Activated CD4-positive, alpha-beta T cell treated with anti-CD3 and anti-CD28 coated beads, Interleukin-2, amount 10 ng/mL, durations not matched to agents 24 days and 14 days (primary cell): ENCODE measurements at places on chromosomes 6 and 20. TPM values are rescaled to one million over a fixed set of nuclear protein-coding genes. Genes with fewer than 3 reads are reported as not detected.

LINC00237 gene
- not detected in 2 replicates for total RNA-seq

PLA2G7 gene
- total RNA-seq = not detected in 2 replicates

TAGAP gene
- 183 and 187 TPM in 2 replicates for total RNA-seq

ATP6V1G2 gene
- 0.89 and 0.92 TPM in 2 replicates for total RNA-seq

FILIP1 gene
- total RNA-seq = not detected in 2 replicates

SIRPB2 gene
- total RNA-seq = not detected in 2 replicates

CLPSL1 gene
- total RNA-seq = not detected in 2 replicates

TDRD6 gene
- not detected in 2 replicates for total RNA-seq

MCCD1 gene
- not detected in 2 replicates for total RNA-seq

BPIFB2 gene
- not detected in 2 replicates for total RNA-seq

DNA sequence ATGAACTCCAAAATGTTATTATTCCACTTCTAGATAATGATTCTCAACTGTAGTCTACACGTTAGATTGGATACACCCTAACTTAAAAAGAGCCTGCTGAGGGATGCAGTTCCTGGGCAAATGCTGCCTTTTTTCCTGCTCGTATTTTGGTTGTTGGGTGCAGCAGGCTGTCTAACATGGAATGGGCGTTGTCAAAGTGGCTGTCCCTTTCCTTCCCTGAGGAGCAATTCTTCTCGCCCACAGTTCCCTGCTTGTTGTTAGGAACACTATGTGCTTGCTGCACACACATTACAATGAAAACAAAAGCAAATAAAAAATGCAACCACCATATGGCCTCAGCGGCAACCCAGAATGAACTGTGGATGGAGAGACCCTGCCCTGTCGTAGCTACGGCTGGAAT is 1.7 kb upstream of the ADGRF5 start:
- no peak for DNase-seq

- no peak for DNase-seq
Observed at GRCh38 chr20:62331347-62331746, 28.6 kb downstream of the ADRM1 start.

- no peak for DNase-seq
Observed at GRCh38 chr6:119446609-119447008, 97.0 kb upstream of the MAN1A1 start.

GRCh38 chr6:23454080-23454976 is 671.7 kb upstream of the NRSN1 start:
- DNase-seq = no peak

GRCh38 chr6:53440336-53440945 is 91.7 kb upstream of the ELOVL5 start:
- peak; percentile 40 for DNase-seq

DNA sequence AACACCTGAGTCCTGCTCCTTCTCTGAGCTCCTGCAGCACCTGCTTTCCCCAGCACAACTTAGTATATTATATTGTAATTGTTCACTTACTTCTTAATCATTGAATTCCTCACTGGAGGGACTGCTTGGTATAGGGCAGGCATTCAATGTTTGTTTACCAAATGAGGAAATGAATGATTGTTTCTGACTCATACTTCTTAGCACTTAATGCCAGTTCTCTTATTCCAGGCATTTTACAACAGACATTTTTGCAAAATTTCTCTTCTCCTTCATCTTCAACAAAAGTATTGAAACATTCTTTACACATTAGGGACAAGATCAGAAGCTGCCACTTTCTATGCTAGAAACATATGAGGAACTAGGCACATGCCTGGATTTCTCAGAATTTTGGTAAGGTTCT is 119.4 kb downstream of the TBX18 start:
- no peak for DNase-seq

GRCh38 chr6:85453490-85453889 is 3.6 kb downstream of the NT5E start:
- DNase-seq = peak; percentile 68

DNA sequence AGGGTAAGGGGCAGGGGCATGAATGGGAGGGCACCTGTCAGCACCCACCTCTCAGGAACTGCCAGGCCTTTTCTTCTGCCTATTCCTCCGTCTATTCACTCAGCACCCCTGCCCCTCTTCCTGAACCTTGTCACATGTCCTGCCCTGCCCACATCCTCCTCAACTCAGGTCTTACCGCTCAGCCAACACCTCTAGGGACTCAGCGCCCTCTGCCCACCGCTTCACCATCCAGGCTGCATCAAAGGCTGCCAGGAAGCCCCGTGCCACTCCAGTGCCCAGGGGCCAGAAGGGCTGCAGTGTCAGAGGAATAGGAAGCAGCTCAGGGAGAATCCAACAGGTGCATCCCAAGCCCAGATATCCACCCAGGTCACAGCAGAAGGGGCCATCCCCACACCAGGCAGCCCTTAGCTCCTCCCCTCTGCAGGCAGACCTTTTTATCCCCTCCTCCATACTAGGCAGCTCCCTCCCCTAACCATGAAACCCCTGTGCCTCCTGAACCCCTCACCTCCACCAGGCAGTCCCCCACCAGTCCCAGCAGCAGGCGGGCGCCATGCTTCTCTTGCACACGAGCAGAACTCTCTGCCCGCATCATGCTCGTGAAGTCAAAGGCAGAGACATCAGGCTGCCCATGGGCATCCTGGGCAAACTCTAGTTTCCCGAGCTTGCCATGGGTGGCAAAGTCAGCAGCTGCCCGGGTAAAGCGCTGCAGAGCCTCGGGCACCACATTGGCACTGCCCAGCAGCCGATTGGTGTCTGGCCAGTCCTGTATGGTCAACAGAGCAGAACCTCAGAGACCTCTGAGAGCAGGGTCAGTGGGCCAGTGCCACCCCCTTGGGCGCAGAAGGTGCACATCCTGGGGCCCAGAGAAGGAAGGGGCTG is 5.5 kb downstream of the MICAL1 start:
- DNase-seq = peak; percentile 75

- no peak for DNase-seq
Observed at GRCh38 chr6:31113861-31114540, 599 bp upstream of the PSORS1C1 start.

GRCh38 chr6:132728616-132729015 is 14.8 kb upstream of the VNN1 start:
- no peak for DNase-seq

GRCh38 chr6:16184129-16184528 is 54.3 kb upstream of the GMPR start:
- DNase-seq = peak; percentile 64

GRCh38 chr20:17663040-17663399 is 19.0 kb downstream of the RRBP1 start:
- DNase-seq = no peak

- no peak for DNase-seq
Observed at GRCh38 chr6:151679081-151679480, 128.4 kb upstream of the ESR1 start.

DNA sequence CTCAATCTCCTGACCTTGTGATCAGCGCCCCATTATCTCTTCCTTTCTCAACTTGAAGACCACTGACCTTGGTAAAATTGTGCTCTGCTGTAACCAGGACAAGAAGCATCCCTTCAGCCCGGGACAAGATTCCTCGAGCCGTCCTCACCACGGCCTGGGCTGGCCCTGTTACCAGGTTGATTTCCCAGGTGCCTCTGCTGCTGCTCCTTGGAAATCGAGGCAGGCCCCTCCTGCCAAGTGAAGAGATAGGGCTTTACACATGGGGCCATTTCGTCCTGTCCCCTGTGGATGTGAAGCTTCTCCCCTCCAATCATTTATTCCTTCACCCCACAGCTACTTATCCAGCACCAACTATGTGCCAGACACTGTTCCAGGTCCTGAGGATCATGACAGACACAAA is 21.5 kb downstream of the RAB44 start:
- no peak for DNase-seq

- DNase-seq = no peak
Observed at GRCh38 chr20:25070821-25071473, 11.0 kb downstream of the VSX1 start.

GRCh38 chr20:25017257-25017803 is 24.8 kb upstream of the APMAP start:
- DNase-seq = no peak

GRCh38 chr6:63928613-63929012 is 293.0 kb downstream of the PHF3 start:
- DNase-seq = no peak

- no peak for DNase-seq
Observed at GRCh38 chr6:22756365-22756764, 187.0 kb downstream of the HDGFL1 start.

- no peak for DNase-seq
Observed at GRCh38 chr20:59300333-59301081, at the start of gene EDN3. TSS of gene EDN3 (plus strand) at chr20:59300611. CDS start at chr20:59300813, 202 bp downstream.

DNA sequence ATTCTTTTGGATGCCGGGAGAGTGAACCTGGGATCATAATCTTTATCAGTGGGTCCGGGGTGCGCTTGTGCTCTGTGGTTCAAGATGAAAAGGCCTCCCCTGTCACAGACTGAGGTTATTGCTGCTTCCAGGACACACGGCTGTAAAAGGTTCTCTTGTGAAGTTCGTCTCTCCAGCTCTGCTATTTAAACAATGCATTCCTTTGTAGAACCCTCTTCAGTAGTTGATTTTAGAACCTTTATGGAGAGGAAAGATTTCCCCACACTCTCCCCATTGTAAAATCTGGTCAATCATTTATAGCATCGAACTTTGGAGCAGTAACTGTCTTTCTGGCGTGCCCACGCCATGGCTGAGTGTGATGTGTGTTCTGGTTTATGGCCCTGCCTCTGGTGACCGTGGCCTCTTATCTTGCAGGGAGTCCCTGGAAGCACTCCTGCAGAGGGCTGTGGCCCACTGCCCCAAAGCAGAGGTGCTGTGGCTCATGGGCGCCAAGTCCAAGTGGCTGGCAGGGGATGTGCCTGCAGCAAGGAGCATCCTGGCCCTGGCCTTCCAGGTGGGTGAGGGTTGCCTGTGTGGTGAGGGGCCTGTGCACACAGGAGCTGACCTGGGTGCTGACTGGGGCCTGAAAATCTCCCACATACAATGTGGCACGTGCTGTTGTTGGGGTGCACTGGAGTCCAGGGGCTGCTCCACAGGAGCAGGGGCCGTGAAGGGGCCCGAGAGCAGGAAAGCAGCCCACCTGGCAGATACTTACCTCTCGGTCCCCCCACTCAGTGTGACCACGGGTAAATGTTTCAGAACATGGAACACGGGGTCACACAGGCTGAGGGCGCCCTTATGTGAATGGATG is 11.6 kb upstream of the C20orf204 start:
- DNase-seq = no peak

GRCh38 chr6:123997223-123997622 is 193.6 kb downstream of the NKAIN2 start:
- DNase-seq = no peak

GRCh38 chr6:67496191-67496590 is 1138.9 kb upstream of the ADGRB3 start:
- DNase-seq = no peak

DNA sequence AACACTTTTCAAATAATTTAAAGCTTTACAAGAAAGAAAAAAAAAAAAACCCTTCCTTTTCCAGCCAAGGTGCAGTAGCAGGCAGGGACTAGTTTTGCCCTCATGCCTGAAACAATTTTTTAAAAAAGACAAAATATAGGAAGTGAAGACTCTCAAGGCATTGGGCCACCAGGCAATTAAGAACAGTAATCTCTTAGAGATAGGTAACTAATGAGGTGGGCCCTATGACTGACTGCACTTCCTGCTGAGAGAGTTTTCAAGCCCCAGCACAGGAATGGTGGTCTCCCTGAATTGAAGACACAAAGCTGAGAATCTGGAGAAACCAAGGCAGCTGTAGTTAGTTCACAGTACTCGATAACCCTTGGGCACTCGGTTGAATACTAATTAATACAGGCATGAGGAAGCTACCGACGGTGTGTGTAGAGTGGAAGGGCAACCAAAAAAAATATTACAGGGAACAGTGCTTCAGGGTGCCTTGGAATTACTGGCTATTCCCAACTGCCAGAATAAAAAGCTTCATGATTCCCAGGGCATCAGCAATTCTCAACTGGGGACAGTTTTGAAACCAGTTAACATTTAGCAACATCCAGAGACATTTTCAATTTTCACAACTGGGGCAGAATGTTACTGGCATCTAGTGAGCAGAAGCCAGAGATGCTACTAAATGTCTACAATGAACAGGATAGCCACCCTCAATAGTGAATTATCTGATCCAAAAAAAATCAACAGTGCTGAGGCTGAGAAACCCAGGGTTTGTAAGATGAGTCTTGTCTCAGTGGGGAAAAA is 36.0 kb upstream of the PLN start:
- no peak for DNase-seq

DNA sequence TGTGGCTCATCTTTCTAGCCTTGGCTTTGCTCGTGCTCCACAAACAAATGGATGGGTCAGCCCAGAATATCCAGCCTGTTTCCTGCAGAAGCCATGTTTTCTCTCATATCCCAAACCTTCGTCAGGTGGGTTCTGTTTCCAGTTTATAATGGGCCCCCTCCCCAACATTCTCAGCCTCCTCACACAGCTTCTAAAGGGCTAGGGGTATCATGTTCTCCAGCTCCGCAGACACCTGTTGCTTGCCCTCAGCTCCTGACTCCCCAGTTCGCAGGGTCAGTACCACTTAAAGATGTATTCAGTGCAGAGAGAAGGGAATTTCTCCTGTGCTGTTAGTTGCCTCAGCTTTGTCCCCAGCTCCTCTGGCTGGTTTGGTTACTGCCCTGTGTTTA is 447.3 kb upstream of the JARID2 start:
- no peak for DNase-seq

DNA sequence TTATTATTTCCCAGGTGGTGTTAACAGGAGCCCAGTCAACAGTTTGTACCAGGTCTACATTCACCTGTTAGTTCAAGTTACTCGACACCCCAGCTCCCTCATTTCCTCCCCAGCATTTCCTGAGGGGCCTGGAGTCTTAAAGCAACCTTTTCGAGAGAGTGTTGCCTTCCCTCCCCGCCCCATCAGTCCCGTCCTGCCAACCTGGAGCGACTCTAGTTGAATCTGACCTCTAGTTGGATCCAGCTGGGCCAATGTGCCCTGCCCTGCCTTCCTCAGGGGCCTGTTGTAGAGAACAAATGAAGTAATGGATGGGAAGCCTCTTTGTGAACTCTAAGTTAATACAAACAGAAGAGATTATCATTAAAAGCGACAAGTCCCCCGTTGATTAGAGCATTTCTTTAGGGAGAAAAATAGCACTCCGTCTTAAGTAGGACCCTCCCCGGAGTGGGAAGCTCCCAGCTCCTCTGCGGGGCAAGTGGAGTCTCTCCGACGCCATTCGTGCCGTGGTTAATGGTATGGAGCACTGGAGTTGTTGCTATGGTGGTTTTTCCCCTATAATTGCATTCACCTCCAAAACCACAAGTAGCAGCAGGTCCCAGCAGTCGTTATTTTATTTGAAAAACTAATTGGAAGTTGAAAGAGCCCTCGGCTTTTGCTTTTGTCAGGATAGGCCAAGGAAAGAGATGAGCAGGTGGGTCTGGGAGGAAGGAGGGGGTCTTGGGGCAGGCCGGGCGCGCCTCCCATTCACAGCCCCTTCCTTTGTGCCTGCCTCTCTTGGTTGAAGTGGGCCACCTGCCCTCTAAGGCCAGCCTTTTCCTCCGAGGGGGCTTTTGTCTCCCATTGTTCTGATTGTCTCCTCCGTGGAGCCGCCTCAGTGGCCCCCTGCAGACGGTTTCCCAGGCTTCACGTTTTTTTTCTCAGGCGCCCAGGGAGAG is 16.1 kb downstream of the GHRH start:
- DNase-seq = no peak
